ENCODE measurements at places on chromosomes 5 and 9. TPM values are rescaled to one million over a fixed set of nuclear protein-coding genes. Genes with fewer than 3 reads are reported as not detected.

- DNase-seq = no peak
Observed at GRCh38 chr9:137445930-137446431, 4.8 kb upstream of the ENTPD8 start.

DNA sequence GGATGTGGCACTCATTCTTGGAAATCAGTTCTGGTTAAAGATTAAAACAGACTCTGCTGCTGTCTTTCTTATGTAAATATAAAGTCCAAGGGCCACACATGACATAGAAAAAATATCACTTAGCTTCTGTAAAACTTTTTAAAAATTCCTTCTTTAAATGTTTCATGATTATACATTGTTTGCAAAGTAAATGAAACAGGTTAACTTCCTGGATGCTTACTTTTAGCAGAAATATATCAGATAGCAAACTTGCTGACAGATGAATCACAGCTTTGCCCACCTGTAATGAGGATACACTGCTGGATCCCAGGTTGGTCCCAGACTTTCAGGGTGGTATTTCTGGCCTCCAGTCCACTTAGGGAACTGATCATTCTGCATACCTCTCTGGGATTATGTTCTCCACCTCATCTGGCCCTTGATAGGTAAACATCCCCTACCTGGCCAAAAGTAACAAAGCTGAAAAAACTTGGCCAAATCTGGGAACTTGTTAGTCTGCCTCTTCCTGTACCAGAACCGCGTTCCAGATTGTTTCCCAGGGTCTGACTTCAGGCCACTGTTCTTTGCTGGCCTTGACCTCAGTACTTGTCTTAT lies 340.5 kb downstream of the ADGRV1 start:
- DNase-seq = no peak

BOD1 gene
- total RNA-seq = 140 TPM

DNA sequence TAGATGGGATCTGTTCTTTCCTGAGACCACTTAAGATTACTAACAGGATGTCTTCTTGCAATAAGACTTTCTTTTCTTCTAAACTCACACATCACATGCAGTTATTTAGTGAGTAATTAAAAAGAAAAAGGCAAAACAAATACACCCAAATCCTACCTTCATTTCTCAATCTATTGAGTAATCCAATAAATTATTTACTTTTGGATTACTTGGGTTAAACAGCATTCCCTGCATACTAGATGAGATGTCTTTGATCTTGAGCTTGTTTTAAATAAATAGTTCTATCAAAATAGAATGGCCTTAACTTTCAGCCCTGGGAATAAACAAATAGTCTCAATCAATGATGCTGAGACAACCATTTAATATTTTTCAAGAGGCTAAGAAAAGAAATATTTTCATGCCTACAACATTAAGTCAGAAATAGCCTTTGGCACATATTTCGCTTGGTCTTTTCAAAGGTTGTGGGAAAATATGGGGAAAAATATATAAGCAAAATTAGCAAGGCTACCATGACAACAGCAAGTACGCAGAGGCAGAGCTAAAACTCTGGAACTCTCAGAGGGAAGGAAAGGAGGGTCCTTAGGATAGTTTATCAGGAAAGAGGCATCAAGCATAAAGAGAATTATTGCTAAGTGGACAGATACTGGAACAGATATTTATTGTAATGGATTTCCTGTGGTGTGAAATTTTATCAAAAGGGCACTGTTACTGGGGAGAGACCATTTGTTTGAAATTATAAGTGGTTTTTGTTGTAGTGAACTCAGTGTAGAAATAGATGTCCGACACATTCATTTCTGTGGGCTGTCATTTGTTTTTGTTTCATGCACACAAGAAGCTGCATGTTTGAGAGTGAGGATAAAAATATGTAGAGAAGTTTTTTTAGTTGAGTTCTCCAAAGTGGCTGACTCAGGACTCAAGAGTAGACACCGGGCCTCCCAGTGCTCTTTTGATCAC lies 70.2 kb upstream of the CDH6 start:
- no peak for DNase-seq

SOX30 gene
- total RNA-seq = 0.04 TPM

AK8 gene
- total RNA-seq = 0.37 TPM

DNAH5 gene
- total RNA-seq = 0.41 TPM

LCN10 gene
- total RNA-seq = 0.76 TPM

CER1 gene
- 1,033 TPM for total RNA-seq

GRCh38 chr5:169650701-169651331 lies 13.7 kb downstream of the DOCK2 start:
- no peak for DNase-seq

COL15A1 gene
- total RNA-seq = not detected

PRDM9 gene
- total RNA-seq = not detected

GRCh38 chr9:138096519-138096845 lies 218.9 kb downstream of the CACNA1B start:
- no peak for DNase-seq

ACOT12 gene
- total RNA-seq = not detected

GRCh38 chr5:79464695-79465332 lies 49.1 kb downstream of the HOMER1 start:
- no peak for DNase-seq

- no peak for DNase-seq
Observed at GRCh38 chr9:133477461-133477860, 1.4 kb downstream of the SLC2A6 start.

DNA sequence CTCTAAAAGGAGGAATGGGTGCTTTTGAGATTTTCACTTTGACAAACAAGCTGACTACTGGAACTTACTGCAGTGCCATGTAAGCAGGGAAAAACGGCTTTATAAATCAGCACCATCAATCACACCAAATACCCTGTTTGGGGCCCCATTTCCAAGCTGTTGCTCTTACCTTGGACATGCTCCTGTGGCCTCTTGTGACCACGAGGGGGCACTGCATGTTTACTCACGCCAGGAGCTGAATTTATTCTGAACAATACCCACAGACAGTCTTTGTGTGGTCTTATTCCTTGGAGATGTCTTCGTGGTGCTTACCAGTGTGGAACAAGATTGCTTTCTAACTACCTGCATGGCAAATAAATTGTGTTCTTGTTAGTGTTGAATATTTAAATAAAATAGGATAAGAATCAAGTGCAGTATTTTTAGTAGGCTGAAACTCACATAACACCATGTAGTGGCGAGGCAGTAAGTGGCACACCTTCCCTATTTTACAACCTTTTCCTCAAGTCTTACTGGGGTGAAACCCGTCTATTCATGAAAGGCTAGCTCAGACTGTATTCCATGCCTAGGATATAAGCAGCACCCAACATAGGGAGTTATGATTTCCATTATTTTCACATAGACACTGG lies 155.5 kb upstream of the NMUR2 start:
- DNase-seq = peak; percentile 49

PCDHGA1 gene
- total RNA-seq = not detected

Data from H7 (cell line).